ENCODE measurements at places on chromosomes 13 and 19. TPM values are rescaled to one million over a fixed set of nuclear protein-coding genes. Genes with fewer than 3 reads are reported as not detected.

DNA sequence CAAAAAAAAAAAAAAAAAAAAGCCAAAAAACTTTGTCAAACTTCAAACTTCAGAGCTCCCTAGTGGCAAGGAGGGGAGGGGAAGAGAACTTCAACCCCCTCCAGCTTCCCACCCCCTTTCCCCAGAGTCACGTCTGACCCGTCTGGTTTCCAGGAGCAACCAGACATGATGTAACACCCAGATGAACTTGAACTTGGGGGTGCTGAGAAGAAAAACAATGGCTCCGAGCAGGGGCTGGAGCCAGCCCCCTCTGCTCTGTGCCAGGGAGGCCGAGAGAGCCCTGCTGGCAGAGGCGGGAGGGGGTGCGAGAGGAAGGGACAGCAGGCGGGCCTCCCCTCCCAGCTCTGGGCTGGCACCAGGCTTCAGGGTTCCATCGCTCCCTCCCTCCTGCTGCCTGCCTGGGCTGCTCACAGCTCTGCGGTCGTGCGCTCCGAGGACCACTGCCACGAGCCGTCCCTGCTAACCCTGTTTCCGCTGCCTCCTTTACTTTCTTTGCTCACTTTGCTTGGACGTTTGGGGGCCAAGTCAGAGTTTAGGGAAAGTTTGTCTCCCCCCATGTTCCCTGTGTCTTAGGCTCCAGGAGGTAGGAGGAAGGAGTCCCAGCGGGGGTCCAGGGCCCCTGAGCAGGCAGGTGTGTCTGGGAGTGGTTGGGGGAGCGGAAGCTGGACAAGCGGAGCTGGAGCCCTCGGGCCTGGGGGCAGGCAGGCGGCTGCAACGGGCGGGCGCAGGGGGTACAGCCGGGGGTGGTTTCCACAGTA, 11.1 kb downstream of the LYL1 start:
- DNase-seq, result peak; percentile 50

NANOS3 gene
- total RNA-seq, result not detected

NCR1 gene
- total RNA-seq, result not detected

GRCh38 chr13:90308249-90308648, 1039.2 kb upstream of the MIR17HG start:
- DNase-seq, result no peak

- DNase-seq, result no peak
Observed at GRCh38 chr19:17748884-17749638, 2.2 kb upstream of the FCHO1 start.

- peak; percentile 4 for DNase-seq
Observed at GRCh38 chr13:97810152-97810551, 143.3 kb upstream of the IPO5 start.

DNA sequence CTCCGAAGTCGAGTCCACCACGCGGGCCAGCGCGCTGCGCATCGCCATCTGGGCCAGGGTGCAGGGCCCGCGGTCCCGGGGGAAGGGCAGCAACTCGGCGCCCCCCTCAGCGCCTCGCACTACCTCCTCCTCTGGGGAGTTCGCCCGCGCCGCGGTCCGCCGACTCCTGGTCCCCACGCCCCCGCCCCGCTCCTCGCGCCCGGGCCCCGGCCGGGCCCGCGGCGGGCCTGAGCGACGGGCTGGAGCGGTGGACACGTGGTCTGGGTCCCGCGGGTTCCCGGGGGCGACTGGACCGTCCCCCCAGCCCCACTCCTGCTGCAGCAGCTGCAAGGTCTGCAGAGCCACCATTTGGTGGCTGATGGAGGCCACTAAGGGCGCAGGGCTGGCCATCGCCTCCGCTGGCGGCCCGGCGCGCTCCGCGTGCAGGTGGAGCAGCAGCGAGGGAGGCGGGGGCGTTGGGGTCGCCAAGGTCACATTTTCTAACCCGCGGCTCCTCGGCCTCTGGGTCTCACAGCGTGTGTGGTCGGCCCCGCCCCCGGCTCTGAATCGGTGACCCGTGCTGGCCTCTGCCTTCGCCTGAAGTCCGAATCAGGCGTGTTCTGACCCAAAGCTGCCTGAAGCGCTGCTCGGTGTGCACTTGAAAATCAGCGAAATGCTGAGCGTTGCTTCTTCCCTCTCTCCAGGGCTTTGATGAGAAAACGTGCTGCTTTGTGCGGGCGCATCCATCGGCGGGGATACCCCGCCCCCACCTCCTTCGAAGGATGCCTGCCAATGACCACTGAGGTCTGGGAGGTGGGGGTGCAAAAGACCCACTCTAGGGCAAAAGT, at the start of gene DLEU7:
Gene DLEU7, minus strand, starts transcription at position 436 of the 827 bp plus-strand sequence. Its CDS starts 46 bp downstream, at position 390.
- no peak for DNase-seq

GRCh38 chr19:10861103-10861651, 10.2 kb upstream of the CARM1 start:
- DNase-seq, result peak; percentile 43

GRCh38 chr19:4375164-4376027, 25.0 kb downstream of the SH3GL1 start:
- peak; percentile 79 for DNase-seq

DNA sequence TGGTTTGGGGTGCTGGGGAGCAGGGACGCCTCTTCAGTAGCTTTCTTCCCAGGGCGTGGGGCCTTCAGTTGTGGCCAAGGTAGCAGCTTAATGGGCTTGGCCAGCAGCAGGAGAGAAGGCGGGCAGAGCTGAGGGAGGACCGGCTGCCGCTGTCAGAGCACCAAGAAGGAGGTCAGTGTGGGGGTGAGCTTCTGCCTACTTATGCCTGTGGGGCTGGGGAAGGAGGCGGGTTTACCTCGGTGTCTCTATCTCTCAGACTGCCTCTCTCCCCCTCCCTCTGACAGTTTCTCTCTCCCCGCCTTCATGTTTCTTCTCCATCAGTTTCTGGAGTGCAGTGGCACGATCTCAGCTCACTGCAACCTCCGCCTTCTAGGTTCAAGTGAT, at the start of gene CAPN12:
Gene CAPN12, minus strand, starts transcription at position 177 of the 384 bp plus-strand sequence. CDS start 309 bp downstream, outside the sequence.
- peak; percentile 17 for DNase-seq

DDX49 gene
- total RNA-seq, result 70.9 TPM

KLF16 gene
- 4.6 TPM for total RNA-seq

DNA sequence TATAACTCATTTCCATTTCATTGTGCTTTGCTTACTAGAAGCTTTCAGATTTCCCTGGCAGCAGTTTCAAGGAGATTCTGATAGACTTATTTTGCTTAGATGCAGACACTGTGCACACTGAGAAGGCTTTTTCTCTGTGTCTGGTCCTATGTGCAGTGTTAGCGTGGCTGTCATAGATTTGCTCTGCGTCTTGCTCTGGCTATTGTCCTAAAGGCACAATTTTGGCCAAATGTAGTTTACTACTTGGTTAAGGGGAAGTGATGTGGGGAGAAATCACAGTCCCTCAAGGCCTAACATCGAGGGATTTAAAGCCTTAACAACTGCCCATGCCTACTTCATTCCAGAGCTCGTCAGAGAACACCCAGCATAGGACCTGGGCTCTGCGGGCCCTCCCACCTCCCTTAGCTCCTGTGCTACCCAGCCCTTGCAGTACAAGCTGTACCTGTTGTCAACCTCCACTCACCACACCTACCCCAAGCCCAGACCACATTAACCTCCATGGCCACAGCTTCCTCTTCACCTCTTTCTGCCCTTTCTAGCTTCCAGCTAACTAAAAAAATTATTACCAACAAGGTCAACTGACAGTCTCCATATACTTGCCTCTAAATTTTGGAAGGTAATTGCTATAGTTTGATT, 38.9 kb upstream of the KATNAL1 start:
- DNase-seq, result no peak

- no peak for DNase-seq
Observed at GRCh38 chr13:44155422-44156293, 218.0 kb upstream of the SERP2 start.

DNA sequence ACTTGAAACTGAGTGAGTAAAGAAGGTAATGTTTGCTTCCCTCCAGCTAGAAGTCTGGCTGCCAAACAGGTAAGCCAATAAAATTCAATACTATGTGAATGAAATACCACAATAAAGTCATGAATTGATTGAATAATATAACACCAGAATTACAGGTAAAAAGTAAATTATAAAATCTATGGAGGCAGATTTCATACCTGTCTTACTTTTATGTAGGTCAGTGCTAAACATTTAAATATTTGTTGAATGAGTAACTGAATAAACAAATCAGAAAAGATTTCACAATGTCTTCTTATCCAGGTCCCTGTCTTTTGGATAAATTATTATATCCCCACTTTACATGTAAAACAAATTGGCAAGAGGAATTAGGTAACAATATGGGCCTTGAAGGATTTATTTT, 62.7 kb downstream of the MICU2 start:
- no peak for DNase-seq

DNA sequence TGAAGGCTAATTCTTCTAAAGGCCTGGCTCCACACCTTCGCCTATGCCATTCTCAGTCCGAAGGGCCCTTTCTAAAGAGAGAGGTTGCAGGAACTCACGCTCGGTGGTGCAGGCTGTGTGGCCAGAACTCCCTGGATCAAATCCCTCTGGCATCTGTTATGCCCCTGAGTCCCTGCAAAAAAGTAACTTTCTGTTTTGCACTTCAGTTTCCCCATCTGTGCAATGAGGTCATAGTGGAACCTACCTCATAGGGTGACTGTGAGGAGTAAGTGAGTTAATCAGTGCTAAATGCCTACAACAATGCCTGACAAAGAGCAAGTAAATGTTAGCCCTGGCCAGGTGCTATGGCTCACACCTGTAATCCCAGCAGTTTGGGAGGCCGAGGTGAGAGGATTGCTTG, 7.3 kb downstream of the IGSF23 start:
- no peak for DNase-seq

GRCh38 chr19:39410017-39410830, 2.2 kb upstream of the PLEKHG2 start:
- no peak for DNase-seq

- peak; percentile 41 for DNase-seq
Observed at GRCh38 chr19:1069009-1069779, 2.2 kb downstream of the ARHGAP45 start.

- peak; percentile 41 for DNase-seq
Observed at GRCh38 chr13:31725841-31726240, 13.5 kb upstream of the RXFP2 start.

- no peak for DNase-seq
Observed at GRCh38 chr19:47151627-47152026, 21.0 kb downstream of the SAE1 start.

DNA sequence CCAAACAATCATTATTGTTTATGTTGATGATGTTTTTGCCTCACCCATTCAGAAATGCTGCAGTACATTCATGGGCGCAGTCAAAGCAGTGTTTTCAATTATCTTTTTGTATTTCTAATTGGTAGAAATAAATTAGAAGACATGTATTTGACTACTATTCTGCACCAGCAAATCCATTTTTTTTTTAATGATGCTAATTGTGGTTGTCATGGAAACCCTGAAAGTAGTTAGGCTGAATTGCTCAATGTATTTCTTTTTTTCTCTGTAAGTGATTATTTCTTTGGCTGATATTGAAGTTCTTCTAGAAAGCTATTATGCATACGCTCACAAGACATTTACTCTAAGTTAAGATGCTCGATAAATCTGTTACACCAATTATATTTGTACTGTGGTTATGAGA, 101.2 kb downstream of the RFC3 start:
- no peak for DNase-seq

ZNF345 gene
- total RNA-seq, result 0.08 TPM

- no peak for DNase-seq
Observed at GRCh38 chr19:51079481-51080110, 3.1 kb downstream of the KLK14 start.

VSIG10L gene
- total RNA-seq, result 8.5 TPM

GRCh38 chr19:392375-392970, 16.5 kb downstream of the C2CD4C start:
- no peak for DNase-seq

DNA sequence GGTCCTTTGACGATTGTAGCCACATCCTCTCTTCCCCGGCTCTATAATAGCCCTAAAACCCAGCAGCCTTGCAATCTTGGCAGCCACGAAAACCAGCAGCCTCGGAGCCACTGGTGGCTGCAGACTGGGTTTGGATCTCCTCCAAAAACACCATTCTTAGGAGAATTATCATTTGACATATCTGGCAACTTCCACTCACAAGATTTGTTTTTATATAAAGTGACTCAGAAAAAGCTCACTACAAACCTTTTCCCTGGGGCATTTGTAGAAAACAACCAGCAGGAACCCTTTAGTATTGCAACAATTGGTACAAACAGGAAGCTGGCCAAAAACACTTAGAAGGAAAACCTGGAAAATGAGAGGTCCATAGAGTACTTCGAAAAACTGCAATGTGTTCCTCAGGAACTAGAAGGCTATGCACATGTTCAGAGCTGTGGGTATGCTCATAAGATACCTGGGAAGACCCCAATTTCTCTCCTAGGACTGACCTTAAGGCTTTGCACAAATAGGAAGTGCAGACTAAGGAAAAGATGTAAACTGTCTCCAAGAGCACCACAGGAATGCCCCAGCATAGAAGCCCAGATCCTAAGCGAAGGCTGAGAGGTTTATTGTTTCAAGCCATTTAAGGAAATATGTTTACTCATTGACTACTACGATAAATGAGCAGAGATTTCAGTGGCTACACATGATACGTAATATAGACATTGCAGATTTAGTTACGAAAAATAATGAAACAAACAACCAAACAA, 71.2 kb downstream of the MYO16 start:
- peak; percentile 88 for DNase-seq

TEAD2 gene
- 54.3 TPM for total RNA-seq

MADCAM1 gene
- not detected for total RNA-seq

DNA sequence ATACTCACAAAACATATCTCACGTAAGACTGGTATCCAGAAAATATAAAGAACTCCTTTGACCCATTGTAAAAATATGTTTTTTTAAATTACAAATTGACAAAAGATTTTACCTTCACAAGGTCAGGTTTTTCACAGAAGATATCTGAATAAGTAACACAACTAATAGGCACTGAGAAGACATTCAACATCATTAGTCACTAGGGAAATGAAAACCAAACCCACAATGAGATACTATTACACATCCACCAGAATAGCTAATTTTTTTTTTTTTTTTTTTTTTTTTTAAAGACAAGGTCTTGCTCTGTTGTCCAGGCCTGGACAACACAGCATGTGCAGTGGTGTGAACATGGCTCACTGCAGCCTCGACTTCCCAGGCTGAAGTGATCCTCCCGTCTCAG, 157.5 kb downstream of the MIPEP start:
- no peak for DNase-seq

GRCh38 chr19:35015270-35015953, 14.9 kb upstream of the SCN1B start:
- no peak for DNase-seq

GRCh38 chr13:100304229-100304628, 215.3 kb downstream of the PCCA start:
- no peak for DNase-seq

- DNase-seq, result no peak
Observed at GRCh38 chr13:36675213-36675536, 1.4 kb downstream of the SERTM1 start.

GRCh38 chr13:45737571-45738017, 35.5 kb downstream of the CBY2 start:
- peak; percentile 8 for DNase-seq

TTC9B gene
- total RNA-seq, result not detected

Measured in H4 (cell line).